ENCODE measurements at places on chromosomes 7 and 10.

GRCh38 chr7:131546126-131546525, 10.3 kb downstream of the PODXL start:
- no peak for DNase-seq

- DNase-seq = no peak
Observed at GRCh38 chr7:102992938-102993717, 80.3 kb downstream of the LRRC17 start.

DNA sequence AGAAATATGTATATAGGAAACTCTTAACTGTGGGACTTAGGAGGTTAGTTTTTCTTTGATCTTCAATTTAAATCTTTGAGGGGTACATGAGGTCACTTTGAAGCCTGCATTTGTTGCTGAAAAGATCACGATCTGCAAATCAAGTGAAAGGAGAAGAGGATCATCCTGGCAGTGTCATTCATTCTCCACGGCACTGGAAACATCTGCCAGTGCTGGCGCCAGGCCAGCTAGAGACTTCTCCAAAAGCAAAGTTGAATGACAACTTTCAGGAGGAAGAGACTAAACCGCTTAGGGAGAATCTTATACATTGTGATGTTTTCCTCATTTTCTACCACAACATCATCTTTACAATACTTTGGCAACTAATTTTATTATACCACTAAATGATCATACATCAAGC, 42.5 kb downstream of the MRC1 start:
- no peak for DNase-seq

DNA sequence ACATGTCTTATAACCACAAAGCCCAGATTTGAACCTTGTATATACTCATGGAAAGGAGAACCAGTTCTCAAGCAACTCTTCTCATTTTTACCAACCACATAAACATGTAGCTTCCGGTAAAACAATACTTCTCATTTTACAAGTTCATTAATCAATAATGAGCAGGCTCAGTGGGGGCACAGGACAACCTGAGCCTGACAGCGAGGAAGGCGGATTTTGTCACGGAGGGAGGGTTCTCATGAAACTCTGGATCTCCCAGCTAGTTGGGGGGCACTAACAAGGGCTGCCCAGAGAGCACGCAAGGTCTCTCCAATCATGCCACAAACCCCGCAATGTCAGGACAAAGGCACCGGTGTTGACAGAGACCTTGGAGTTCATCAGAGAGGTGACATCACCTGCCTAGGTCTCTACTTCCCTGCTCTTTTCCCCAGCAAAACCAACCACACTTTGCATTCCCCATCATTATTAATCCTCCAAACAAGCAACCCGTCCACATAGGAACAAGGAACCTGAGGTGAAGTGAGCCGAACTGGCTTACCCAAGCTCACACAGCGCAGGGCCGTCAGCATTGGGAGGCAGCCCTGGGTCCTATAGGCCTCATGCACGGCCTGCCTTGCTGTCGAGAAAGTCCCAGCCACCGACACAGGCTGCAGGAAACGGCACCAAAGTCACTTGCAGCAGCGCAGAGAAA, 192.1 kb upstream of the KLF14 start:
- no peak for DNase-seq

DNA sequence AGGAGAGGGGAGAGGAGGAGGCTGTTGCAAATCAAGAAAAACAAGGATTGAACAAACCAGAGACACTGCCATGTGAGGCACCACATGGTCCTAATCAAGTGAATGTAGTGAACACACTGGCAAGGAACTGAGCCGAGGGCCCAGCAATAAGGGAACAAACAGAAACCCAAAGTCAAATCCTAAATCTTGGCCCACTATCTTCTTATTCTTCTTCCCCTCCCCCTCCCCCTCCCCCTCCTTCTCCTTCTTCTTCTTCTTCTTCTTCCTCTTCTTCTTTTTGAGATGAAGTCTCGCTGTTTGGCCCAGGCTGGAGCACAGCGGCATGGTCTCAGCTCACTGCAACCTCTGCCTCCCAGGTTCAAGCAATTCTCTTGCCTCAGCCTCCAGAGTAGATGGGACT, 24.0 kb downstream of the KIAA1549 start:
- no peak for DNase-seq

DNA sequence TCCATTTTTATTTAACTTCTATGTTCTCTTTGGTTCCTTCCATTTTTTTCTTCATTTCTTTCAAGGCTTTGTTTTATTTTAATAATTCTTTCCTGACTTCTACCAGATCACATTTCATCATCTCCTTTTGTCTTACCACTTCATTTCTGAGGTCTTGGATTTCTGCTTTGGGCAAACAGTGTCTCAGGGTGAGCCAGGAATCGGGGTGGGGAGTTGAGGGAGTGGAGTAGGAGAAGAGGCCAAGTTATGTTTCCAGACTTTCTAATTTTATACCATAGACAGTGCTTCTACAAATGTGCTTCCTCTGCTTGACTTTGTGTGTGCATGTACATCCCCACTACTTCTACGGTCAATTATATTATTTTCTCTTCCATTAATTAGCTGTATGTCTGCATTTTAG, 112.1 kb downstream of the PRKG1 start:
- no peak for DNase-seq

DNA sequence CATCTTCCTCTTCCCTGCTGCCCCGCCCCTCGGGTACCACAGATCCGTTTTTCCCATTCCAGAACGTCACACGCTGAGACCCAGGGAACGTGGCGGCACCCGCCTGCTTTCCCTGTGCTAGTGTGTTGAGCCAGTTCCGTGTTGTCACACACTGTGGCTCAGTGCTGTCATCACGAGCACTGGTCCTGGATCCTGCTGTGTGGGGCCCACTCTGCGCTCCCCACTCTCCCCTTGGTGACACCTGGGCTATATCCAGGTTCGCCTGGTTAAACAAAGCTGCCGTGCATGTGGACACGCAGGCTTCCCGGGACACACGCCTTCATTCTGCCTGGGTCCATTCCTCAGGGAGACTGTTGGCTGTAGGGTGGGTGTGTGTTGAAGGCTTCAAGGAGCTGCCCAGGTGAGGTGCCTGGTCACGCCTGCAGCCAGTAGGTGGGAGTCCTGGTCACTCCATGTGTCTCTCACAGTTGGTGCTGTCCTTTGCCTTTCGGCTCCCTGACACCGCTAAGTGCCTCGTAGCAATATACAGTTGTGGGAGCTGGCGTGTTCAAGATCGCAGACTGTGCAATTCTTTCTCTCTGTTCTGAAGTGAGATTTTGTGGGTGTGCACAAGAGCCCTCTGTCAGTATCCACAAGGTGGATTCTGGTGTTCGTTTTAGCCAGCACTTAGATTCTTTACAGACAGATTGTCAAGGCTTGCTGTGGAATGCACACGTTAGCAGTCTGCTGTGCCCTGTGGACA, 88.6 kb downstream of the INPP5A start:
- no peak for DNase-seq

GRCh38 chr10:26249681-26250080, 33.1 kb downstream of the GAD2 start:
- DNase-seq = no peak

DNA sequence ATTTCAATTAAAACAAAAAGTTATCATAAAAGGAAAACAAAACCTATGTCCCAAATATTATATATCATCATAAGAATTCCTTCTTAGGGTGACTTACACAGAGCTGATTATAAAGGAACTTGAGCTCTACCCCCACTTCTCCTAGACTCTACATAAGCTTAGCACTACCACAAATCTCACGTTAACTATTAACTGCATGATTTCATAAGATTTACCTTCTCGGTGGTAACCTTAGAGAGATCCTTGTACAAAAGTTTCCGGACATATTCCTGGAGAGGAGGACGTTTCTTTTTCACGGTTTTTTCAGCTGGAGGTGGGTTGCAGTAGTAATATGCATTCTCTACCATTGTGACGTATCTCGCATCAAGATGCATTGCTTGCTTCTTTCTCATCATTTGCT, 83.7 kb downstream of the UPF2 start:
- no peak for DNase-seq

DNA sequence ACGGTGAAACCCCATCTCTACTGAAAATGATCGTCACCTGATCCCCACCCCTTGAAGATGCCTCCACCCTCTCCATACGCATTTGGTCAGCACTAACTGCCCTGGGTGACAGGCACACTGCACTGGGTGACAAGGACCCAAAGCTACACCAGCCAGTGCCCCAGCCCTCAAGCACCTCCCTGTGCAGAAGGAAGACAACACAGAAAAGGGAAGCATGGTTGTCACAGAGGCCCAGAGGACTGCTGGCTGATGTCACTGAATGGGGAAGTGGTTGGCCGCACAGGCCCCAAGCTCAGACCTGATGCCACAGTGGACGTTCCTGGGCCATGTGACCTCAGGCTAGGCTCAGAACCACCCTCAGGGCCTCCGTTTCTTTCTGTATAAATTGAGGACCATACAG, 4.2 kb upstream of the PILRA start:
- DNase-seq = no peak

- no peak for DNase-seq
Observed at GRCh38 chr10:93436591-93437085, 45.5 kb downstream of the MYOF start.

GRCh38 chr10:44294726-44295412, 90.0 kb downstream of the CXCL12 start:
- DNase-seq = no peak

- no peak for DNase-seq
Observed at GRCh38 chr7:148336411-148336810, 254.2 kb upstream of the C7orf33 start.

- no peak for DNase-seq
Observed at GRCh38 chr10:118564652-118565051, 30.8 kb downstream of the PRLHR start.

DNA sequence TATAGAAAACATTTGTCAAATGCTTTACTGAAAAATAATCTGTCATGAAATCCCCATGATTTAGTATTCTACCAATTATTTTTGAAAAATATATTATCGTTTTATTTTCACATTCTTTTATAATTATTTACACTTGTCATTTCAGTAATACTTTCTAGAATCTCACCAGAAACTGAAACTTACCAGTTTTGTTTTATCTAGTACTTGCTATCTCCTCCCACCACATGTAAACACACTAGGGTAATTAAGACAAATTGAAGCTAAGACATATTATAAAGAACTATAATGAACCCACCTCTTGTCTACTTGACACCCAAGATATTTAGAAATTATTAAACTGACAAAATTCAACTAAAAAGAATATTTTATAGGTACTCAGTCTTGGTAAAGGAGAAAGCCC, 51.5 kb upstream of the GRM3 start:
- DNase-seq = no peak

DNA sequence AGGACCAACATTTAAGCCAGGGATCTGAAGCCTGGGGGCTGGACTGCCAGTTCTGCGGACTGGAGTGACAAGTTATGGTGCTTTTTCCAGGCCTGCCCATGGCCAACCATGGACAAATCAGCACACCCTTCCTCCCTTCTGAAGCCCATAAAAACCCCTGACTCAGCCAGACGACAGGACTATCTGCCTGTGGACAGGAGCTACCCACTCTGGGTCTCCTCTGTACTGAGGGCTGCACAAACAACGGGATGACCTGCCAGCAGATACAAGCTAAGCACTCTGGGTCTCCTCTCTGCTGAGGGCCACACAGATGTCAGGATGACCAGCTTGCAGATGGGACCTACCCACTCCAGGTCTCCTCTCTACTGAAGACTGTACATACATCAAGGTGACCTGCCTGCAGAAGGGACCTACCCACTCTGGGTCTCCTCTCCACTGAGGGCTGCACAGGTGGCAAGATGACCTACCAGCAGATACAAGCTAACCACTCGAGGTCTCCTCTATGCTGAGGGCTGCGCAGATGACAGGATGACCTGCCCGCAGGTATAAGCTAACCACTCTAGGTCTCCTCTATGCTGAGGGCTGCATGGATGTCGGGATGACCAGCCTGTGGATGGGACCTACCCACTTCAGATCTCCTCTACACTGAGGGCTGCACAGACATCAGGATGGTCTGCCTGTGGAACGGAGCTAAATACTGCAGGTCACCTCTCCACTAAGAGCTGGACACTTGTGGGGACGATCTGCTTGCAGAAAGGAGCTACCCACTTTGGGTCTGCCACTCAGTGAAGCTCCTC, 110.1 kb upstream of the GPR22 start:
- DNase-seq = no peak

GRCh38 chr10:31808258-31809218, 120.1 kb downstream of the ARHGAP12 start:
- DNase-seq = no peak

DNA sequence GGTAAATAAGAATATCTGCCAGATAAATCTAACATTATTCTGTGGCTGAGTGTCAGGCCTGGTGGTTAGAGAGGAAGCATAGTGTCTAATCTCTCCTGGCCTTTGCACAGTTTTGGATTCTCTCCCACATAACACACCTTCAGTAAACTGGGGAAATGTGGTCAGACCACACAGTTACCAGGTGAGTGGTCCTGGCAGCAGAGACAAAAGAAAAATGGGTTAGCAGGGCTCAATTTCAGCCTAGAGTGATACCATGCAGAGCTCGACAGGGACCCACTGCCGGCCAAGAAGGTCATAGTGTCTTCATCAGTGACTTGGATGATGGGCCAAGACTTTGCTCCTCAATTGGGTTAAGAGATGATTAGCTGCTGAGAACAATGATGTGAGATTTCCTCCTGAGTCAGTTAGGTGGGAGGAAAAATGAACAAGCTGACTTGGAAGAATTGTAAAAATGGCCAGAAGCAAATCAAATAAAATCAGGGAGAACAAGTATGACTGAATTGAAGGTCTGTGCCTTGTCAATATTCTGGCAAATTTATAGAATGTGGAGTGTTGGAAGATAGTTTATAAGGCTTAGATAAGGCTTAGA, 69.2 kb upstream of the EFCAB10 start:
- no peak for DNase-seq

DNA sequence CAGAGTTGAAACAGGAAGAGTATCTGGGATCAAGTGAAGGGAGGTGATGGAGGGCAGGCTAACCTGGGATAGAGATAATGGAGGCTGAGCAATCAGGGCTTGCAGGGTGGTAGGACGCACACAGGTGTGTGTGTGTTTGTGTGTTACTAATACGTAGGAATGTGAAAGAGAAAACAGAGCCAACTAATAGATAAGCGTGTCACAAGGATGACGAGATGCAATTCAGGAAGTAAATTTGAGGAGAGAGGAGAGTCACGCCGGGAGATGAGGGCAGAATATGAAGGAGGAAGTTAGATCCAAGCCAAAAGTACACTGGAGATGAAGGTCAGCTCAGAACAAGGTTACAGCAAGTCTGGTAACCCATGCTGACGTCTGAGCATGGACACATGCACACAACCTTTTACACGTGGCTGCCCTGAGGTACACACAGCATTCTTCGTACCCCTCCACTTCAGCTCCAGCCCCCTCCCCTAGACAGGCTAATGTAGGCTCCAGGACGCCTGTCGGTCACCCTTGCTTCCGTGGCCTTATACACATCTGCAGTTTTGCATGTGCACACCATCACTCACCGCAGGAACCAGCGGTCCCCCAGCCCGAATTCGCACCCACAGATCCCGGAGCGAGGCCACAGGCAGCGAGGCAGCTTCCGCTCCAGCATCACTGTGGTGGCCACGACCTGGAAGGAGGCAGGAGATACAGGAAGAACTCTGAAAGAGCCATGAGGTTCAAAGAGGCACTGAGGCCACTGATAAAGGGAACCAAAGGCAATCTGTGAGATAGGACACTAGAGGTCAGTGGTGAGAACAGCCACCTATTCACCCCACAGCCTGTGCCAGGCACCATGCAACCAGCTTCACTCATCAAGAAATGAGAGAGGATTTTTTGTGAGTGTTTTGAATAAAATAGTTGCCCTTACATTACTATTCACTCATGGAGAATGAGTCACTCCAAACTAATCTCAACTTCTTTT, 23.7 kb upstream of the TRPV6 start:
- no peak for DNase-seq

All from stimulated activated CD8-positive, alpha-beta memory T cell treated with anti-CD3 and anti-CD28 coated beads, Interleukin-15, amount 100 ng/mL, for 48 hours (primary cell).